ENCODE measurements at places on chromosomes 7 and 10. TPM values are rescaled to one million over a fixed set of nuclear protein-coding genes. Genes with fewer than 3 reads are reported as not detected.

DNA sequence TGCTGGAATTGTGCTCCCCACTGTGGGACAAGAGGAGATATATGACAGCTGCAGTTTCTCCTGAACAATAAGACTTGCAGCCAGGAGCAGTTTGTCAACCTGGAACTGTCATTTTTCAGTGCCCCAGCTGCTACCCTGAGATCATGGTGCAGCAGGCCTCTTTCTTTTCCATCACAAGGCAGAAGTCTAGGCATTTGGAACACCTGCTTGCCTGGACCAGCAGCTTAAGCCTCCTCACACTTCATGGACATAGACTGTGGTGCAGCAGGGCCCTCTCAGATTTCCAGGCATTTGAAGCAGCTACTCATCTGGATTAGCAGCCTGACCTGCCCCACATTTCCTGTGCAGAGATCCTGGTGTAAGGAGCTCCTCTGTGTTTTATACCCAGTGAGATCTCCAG is 450.7 kb upstream of the TEX47 start:
- DNase-seq: no peak

DNA sequence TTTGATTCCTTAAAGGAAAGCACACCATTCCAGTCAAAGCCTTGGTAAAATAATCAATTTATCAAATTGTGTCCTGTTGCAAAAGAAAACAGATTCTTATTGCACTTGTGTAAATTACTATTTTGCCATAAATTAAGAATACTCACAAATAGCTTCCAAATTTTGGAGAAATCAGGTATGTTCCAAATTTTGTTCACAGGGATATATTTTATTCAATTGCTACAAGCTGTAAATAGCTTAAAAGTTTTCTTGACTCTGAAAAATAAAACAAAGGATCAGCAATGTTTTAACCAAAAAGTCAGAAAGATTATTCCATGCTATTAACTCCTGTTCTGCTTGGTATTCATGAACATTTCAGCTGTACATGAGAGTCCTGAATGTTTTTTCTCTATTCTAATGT is 47.4 kb upstream of the CHST3 start:
- no peak for DNase-seq

The STRIP2 gene
- 1.1 TPM for total RNA-seq

- no peak for DNase-seq
Measured at GRCh38 chr7:24075426-24075810, 208.6 kb upstream of the NPY start.

DNA sequence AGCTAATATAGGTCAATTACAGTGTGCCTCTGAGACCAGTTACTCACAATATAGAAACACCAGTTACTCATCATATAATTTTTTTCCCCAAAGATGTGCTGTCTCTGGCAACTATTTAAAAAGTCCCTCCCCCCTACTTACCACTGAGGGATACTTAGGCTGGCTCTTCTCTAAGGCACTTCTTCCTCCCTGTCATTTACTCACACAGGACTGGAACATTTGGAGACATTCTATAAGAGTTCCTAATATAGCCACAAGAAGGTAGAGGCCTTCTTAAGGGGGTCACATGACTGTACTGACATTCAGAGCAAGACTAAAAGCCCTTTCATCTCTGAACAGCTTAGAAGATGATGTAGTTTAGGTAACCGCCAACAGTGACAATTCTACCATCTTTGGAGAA is 44.4 kb upstream of the SLIT1 start:
- DNase-seq: no peak

- no peak for DNase-seq
Measured at GRCh38 chr10:31213959-31214358, 105.1 kb upstream of the ZEB1 start.

DNA sequence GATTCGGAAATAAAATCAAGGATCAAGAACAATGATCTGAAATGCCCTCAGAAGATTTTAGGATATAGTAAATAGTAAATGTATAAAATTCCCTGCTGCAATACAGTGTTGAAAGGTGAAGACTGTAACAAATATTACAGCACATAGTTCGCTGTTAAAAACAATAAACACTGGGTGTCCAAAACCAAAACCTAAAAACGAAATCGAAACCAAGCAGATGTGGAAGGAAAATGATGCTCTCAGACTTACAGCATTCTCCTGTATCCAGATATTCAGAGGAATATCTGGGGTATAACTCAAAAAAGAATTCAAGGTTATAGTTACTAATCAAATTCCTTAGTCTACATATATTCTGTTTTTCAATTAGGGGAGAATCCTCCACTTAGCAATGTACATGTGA is 708.1 kb upstream of the PCDH15 start:
- no peak for DNase-seq

DNA sequence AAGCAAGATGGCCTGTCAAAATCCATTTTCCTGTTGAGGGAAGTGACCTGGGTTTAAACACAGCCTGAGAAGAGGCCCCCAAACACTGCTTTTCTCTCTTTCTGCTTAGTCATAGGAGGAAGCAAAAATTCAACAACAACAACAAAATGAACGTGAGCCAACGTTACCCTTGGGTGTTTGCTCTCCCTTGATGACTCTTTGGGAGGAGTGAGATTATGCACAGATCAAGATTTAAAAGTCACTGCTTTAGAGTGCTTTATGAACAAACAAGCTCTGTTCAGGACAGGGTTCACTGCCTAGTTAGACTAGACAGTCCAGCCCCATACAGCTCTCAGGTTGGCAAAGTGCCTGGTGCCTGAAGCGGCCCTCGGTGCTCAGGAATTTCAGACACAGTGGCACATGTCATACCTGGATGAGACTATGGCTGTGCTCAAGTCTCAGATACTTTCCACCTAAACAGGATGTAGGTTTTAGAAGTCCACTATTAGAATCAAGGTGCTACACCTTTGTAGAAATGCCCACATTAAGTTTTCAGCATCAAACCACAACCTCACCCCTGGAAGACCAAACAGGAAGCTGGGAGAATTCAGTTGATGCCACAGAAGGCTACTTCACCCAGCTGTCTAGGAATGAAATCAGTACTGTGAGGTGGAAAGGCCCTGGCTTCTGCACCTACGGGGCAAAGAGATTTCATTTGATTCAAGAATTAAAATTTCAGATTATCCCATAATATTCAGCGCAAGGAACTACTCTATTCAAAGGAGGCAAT is 38.7 kb downstream of the DENND11 start:
- peak; percentile 54 for DNase-seq

DNA sequence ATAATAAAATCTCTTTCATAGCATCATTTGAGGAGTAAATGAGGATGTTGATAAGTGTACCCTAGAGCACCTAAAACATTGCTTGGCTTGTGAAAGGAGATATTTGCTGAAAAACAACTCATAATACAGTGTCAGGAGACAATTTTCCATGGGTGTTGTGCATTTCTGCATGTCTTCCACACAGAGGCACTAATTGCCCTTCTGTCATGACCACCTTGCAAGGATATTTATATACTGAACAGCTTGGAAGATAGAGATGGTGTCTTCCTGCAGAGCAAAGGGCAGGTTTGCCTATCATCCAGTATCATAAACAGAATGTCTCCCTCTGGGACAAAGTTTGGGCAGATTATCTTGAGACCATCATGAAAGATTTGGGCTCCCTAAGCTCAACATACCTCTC is 495.2 kb upstream of the LRRN3 start:
- no peak for DNase-seq

DNA sequence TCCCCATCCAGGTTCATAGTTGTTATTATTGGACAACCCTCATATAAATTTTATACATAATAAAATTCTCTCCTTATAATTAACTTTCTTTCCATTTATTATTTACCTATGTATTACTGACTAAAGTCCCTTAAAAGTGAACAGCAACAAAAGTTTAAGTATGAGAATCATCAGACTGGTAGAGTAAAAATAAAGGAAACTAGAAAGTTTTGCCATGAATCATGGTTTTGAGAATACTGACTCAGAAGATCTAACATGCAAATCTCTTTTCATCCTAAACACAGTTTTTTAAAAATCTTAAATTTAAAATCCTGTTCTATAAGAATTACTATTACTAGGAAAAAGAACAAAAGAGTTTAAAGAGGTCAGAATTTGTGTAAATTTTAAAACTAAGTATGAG is 32.1 kb downstream of the HERC4 start:
- DNase-seq: no peak

GRCh38 chr10:25851548-25851947 is 82.5 kb upstream of the MYO3A start:
- DNase-seq: no peak

The LIPJ gene
- total RNA-seq: 0.09 TPM

DNA sequence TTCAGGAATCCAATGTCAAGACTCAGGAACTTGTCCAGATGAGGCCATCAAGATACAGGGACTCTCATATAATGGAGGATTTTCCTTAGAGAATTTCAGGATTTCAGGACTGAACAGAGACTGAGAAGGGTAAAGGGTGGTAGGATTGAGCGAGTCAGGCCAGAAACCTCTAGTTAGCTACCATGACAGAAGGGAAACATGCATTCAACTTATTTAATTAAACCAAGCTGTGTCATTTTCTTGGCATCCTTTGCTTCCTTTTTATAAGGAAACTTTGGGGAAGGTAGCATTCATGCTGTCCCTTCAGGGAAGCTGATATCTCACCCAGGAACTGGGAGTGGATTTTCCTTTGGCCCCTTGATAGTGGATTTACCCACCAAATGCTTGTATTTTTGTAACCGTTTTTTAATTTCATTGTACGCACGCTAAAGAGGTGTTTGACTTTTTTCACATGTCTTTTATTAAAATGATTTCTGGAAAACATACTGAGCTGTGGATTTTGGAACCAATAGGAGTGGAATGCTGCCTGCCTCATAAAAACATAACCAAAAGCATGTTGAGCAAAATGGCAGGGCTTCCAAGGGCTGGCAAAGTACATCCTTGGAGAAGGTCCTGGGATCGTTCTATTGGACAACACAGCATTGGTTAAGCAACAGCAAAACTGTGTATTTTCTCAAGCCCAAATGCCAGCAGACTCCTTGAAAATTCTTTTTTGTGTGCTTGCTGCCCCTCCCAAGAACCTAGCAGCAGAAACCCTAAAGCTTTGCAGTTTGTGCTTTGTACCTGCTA is 104.5 kb downstream of the CXCL12 start:
- DNase-seq: no peak

The CCL24 gene
- not detected for total RNA-seq

DNA sequence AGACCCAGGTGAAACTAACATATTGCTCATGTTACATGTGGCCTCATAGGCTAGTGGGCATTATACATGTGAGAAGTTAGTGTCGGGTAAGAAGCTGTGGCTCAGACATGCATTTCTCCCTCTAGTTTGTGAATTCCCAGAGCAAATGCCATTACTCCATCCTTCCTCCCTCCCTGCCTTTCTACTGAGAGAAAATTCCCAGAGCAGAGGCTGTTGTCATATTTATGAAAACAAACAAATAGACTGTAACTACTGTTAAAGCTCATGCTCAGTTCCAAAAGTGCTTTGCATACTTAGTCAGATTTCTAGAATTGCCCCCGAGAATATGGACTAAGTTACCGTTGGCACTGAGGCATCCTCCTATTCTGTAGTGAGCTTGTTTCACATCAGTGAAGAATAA is 29.0 kb downstream of the ZNRF2 start:
- DNase-seq: no peak

Measured in prostate gland (tissue), 2 donors.